Activated CD4-positive, alpha-beta T cell treated with anti-CD3 and anti-CD28 coated beads, Interleukin-2, amount 10 ng/mL, durations not matched to agents 7 days and 5 days (primary cell): ENCODE measurements at places on chromosomes 5 and 9. TPM values are rescaled to one million over a fixed set of nuclear protein-coding genes. Genes with fewer than 3 reads are reported as not detected.
A peak's percentile ranks its signal among the peaks of the same experiment; 100 is the strongest.

GRCh38 chr5:173202266-173202875 lies 32.6 kb downstream of the NKX2-5 start:
- H3K27ac ChIP-seq, result no peak overlapping the region
- no peaks in the 10 kb centered on the region for H3K4me1 ChIP-seq
- H3K36me3 ChIP-seq, result no peaks in the 10 kb centered on the region
- peaks cover 23% of the 10 kb centered on the region for H3K27me3 ChIP-seq
- no peak overlapping the region for H3K4me3 ChIP-seq

DNA sequence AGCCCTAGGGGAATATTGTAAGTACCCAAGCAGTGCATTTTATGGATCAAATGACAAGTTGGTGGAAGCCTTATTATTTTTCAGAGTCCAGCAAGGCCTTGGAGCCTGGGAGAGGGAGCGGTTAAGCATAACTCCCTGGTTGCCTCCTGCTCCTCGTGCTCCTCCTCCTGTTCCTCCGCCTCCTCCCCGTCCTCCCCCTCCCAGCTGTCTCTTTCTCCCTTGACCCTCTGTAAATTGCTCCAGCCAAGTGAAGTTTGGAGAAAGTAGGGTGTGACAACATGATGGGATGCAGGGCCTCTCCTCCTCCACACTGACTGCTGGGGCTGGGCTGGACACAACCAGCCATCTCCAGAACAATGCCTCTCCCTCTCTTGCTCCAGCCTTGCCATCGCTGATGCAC lies 586.9 kb downstream of the CCDC171 start:
- no peaks in the 10 kb centered on the region for H3K27me3 ChIP-seq
- H3K4me1 ChIP-seq, result no peaks in the 10 kb centered on the region
- H3K36me3 ChIP-seq, result no peaks in the 10 kb centered on the region
- no peak for DNase-seq
- H3K27ac ChIP-seq, result no peak overlapping the region

The FGFR4 gene
- total RNA-seq, result 0.64 TPM

- H3K4me3 ChIP-seq, result no peak overlapping the region
- no peaks in the 10 kb centered on the region for H3K36me3 ChIP-seq
- no peaks in the 10 kb centered on the region for H3K4me1 ChIP-seq
- no peaks in the 10 kb centered on the region for H3K27me3 ChIP-seq
- H3K27ac ChIP-seq, result no peak overlapping the region
These were observed 15.9 kb upstream of the GABRB2 start for GRCh38 chr5:161562446-161562845.

GRCh38 chr5:167759057-167759821 lies 532.2 kb upstream of the WWC1 start:
- no peaks in the 10 kb centered on the region for H3K36me3 ChIP-seq
- H3K4me3 ChIP-seq, result no peak overlapping the region
- H3K27ac ChIP-seq, result no peak overlapping the region
- DNase-seq, result no peak
- H3K27me3 ChIP-seq, result no peaks in the 10 kb centered on the region
- no peaks in the 10 kb centered on the region for H3K4me1 ChIP-seq

DNA sequence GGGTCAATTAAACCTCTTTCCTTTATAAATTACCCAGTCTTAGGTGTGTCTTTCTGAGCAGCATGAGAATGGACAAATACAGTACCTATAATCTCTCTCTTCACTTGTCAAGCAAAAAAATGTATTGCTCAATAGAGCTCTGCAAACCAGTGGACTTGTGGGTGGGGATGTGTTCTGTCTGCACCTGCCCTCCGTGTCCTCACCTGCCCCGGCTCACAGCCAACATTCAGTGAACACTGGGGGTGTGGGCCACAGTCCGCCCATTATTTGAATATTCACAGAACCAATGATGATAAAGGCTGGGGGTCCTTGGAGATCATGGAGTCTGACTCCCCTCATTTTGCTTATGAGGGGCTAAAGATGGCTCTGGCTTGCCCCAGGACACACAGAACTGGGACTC lies 36.9 kb upstream of the MED27 start:
- no peaks in the 10 kb centered on the region for H3K36me3 ChIP-seq
- no peak overlapping the region for H3K27ac ChIP-seq
- peaks cover 14% of the 10 kb centered on the region for H3K27me3 ChIP-seq
- H3K4me1 ChIP-seq, result no peaks in the 10 kb centered on the region
- DNase-seq, result no peak
- H3K4me3 ChIP-seq, result no peak overlapping the region

The PCA3 gene
- total RNA-seq, result not detected

The FCHO2 gene
- total RNA-seq, result 0.57 TPM

The ENTREP1 gene
- not detected for total RNA-seq

The C1QTNF3 gene
- total RNA-seq, result 5.2 TPM

DNA sequence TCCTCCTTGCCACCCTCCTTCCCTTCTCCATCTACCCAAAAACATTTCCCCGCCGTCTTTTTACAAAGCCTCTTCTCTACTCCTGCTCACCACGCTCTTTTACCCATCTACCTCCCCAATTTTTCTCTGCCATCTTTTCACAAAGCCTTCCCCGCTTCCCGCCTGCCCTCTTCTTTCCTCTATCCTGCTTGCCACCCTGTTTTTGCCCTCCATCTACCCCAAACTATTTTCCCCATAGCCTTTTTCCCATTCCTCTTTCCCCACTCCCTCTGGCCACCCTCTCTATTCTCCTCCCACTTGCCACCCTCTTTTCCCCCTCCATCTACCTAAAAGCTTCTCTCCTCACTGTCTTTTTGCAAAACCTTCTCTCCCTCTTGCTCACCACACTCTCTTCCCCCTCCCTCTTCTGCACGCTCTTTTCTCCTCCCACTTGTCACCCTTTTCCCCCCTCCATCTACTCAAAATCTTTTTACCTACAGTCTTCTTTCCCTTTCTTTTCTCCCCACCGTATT lies 19.4 kb upstream of the TRIM52 start:
- H3K4me3 ChIP-seq, result no peak overlapping the region
- DNase-seq, result no peak
- no peaks in the 10 kb centered on the region for H3K27me3 ChIP-seq
- H3K27ac ChIP-seq, result no peak overlapping the region
- H3K4me1 ChIP-seq, result no peaks in the 10 kb centered on the region

The GPR21 gene
- total RNA-seq, result 1.3 TPM

- no peaks in the 10 kb centered on the region for H3K27me3 ChIP-seq
- peaks cover 12% of the 10 kb centered on the region for H3K36me3 ChIP-seq
- no peak for DNase-seq
- no peak overlapping the region for H3K4me3 ChIP-seq
- H3K27ac ChIP-seq, result no peak overlapping the region
These were observed 128.2 kb upstream of the VCAN start for GRCh38 chr5:83343299-83343698.

The UCK1 gene
- 39.5 TPM for total RNA-seq

The HTR4 gene
- total RNA-seq, result not detected

The NR6A1 gene
- total RNA-seq, result 0.19 TPM

The RALGPS1 gene
- total RNA-seq, result 2.2 TPM

DNA sequence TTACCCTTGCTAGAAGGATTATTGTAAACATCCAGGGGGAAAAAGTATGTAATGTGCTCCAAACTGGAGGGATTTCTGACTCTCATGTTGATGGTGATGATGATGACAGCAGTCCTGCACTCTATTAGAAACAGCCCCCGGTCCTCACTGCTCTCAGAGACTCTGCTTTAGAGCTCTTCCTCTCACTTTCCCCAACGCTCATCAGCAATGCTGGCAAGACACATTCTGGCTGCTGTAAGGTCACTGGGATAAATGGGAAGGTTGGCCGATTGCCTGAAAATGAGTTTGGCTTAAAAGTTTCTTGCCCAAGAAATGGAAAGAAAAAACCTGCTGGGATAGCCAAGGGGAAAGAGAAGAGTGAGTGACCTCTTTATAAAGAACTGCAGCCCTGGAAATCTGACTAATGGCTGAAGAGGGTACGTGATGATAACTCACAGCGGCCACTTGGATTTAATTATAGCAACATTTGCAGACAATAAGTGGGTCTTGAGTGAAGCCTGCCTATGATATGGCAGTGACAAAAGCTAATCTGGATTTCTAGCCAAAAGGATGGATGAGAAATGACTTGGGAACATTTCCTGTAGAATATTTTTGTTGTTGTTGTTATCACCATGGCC lies 235.8 kb downstream of the TMEM38B start:
- H3K4me1 ChIP-seq, result no peaks in the 10 kb centered on the region
- no peak for DNase-seq
- H3K4me3 ChIP-seq, result no peak overlapping the region
- no peaks in the 10 kb centered on the region for H3K36me3 ChIP-seq

GRCh38 chr5:139472386-139473030 lies 1.7 kb downstream of the SMIM33 start:
- peak overlapping the region; percentile 83 for H3K4me3 ChIP-seq
- peaks cover 84% of the 10 kb centered on the region for H3K4me1 ChIP-seq
- H3K36me3 ChIP-seq, result peaks cover 34% of the 10 kb centered on the region

DNA sequence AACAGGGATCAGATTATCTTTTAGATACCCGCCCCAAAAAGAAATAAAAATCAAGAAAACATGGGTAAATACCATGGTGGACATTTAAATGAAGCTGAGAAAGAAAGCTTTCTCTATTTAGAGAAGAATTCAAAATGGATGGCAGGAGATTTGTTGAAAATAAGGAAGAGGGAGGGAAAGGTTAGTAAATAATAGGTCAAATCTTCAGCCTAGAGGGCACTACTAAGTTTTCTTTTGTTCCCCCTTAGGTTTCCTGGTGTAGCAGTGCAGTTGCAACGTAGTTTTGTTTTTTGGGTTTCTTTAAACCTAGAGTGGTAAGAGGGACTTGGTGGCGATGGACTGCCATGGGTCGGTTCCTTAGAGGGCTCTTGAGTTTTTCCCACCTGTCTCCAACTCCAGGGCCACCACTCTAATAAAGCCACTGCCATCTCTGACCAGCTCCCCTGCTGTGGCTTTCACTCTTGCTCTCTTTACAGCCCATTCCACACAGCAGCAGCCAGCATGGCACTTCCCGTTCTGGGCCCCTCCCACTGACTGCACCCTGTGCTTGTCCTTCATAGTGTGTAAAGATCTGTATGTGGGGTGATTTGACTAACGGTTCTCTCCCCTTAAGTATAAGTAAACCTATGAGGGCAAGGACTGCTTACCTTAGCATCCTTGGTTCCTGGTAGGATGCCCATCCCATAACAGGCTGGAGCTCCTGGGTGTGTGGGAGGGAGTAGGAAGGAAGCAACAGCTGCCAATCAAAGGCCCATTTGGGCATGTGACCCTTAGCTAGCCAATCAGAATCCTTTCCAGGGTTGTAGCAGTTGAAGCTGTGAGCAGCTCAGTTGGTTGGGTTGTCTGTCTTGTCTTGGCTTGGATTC lies 118.3 kb downstream of the SLC1A3 start:
- H3K27me3 ChIP-seq, result peaks cover 2% of the 10 kb centered on the region
- H3K36me3 ChIP-seq, result no peaks in the 10 kb centered on the region
- peak overlapping the region; percentile 83 for H3K27ac ChIP-seq
- H3K4me1 ChIP-seq, result peaks cover 24% of the 10 kb centered on the region
- H3K4me3 ChIP-seq, result peak overlapping the region; percentile 66

DNA sequence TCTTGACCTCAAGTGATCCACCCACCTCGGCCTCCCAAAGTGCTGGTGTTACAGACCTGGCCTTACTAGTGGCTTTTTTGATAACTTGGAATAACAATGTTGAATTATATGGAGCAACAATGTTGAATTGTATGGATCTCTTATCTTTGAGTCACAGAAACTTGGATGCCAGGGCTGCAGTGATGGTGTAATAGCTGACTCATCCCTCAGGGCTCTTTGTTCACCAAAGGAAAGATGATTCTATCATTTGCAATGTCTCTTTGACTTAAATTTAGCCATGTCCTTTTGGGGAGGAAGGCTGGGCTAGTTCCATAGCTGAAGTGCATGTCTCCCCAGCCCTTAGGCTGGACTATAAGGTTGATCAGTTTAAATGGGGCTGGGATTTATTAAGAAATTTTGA lies 172.3 kb downstream of the PDZD2 start:
- H3K27ac ChIP-seq, result no peak overlapping the region
- no peak for DNase-seq
